ENCODE measurements at places on chromosomes 3 and 15.
A peak's percentile ranks its signal among the peaks of the same experiment; 100 is the strongest.

GRCh38 chr3:157752956-157753786, 250.0 kb upstream of the VEPH1 start:
- DNase-seq, result no peak

- no peak for DNase-seq
These were observed 24.4 kb upstream of the TXNRD3 start for GRCh38 chr3:126679318-126679751.

- peak; percentile 95 for DNase-seq
These were observed 256.2 kb upstream of the IL12A start for GRCh38 chr3:159732172-159733111.

- peak; percentile 67 for DNase-seq
These were observed 155.2 kb upstream of the UBE2E1 start for GRCh38 chr3:23650371-23651140.

DNA sequence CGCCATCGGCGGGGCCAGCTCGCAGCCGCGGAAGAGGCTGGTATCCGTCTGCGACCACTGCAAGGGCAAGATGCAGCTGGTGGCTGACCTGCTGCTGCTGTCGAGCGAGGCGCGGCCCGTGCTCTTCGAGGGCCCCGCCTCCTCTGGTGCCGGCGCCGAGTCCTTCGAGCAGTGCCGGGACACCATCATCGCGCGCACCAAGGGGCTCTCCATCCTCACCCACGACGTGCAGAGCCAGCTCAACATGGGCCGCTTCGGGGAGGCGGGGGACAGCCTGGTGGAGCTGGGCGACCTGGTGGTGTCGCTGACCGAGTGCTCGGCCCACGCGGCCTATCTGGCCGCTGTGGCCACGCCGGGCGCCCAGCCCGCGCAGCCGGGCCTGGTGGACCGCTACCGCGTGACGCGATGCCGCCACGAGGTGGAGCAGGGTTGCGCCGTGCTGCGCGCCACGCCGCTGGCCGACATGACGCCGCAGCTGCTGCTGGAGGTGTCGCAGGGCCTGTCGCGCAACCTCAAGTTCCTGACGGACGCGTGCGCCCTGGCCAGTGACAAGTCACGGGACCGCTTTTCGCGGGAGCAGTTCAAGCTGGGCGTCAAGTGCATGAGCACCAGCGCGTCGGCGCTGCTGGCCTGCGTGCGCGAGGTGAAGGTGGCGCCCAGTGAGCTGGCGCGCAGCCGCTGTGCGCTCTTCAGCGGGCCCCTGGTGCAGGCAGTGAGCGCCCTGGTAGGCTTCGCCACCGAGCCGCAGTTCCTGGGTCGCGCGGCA, 1.8 kb downstream of the TLNRD1 start:
- DNase-seq, result no peak

- DNase-seq, result no peak
These were observed 61.0 kb upstream of the CHRM5 start for GRCh38 chr15:33907326-33907725.

DNA sequence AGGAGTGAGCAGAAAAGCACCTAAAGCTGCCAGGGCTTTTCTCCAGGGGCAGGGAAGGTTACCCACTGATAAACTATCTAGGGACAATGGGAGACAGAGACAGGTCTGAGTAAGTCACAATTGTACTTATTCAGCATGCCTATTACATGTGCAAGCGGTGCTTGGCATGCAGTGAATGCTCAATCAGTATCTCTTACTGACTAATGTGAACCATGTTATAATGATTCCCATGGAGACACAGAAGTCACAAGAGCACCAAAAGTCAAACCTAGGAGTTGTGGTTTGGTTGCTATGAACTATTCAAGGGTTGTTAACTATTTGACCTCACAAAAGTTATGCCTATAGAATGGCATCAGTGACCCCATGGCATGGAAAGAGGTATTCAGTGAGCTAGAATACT, 50.0 kb upstream of the RASGRP1 start:
- no peak for DNase-seq

DNA sequence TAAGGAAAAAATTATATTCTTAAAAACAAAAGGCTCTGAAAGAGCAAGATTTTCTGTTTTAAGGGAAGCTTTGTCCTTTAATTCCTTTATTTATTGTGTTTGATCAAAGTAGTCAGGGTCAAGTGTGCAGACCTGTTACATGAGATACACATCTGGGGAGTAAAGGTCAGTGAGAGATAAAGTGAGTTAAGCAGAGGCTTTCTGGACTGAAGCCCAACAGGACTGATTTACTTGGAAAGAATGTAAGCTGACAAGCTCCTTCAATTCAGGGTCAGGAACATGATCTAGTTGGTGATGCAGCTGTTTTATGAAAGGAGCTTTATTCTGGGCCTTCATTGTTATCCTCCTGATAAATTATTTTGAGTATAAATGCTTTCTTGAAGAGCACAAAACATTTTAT, 20.7 kb upstream of the OTOL1 start:
- DNase-seq, result no peak

GRCh38 chr15:74982183-74982582, 13.2 kb upstream of the SCAMP5 start:
- no peak for DNase-seq

DNA sequence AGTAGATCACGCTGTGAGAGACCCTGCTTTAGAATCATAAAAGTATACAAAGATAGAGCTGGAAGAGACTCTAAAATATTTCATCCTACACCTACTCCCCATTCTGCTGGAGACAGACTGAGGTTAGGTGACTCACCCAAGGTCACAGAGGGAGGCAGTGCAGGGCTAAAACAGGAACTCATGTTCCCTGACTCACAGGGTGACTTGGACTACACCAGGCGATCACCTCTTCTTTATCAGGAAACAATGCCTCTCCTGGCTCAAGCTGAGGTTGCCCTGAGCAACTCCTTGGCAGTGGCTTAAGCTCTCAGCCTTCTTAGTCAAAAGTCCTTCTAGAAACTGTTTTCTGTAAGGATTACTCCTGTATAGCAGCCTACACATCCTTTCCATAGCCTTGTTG, 26.4 kb upstream of the TNFAIP8L3 start:
- DNase-seq, result peak; percentile 49

DNA sequence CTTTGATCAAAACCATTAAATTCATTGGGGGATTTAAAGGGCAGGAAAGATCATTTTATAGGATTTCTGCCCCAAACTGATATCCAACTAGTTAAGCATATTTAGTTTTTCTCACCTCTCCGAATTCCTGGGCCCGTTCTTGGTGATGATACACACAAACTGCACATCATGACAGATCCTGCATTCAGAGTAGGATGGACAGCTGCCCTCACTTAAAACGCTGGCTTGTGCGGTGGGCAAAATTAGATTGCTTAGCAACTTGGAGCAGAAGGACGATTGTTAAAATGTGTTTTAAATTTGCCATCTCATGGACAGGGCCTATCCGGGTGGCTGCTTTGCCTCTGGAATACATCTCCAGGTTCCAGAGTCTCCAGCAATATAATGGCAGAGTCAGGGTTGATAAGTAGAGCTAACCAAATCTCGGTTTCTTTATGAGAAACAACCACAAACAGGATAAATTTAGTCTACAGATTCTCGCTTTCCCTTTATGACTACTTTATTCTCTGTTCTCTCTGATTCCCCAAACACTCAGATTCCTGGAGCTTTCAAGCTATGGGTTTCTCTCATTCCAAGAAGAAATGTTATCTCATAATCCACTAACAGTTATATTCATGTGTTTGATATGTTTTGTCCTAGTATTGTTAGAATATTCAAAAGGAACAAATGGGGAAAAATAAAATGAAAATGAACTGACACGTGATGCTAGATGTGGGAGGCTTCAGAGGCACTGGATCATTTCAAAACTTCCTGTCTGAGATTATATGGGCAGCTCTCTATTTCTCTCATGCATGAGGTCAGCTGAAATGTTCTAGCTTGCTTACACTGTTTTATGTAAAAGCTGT, 1014.1 kb upstream of the SEMA6D start:
- DNase-seq, result no peak

DNA sequence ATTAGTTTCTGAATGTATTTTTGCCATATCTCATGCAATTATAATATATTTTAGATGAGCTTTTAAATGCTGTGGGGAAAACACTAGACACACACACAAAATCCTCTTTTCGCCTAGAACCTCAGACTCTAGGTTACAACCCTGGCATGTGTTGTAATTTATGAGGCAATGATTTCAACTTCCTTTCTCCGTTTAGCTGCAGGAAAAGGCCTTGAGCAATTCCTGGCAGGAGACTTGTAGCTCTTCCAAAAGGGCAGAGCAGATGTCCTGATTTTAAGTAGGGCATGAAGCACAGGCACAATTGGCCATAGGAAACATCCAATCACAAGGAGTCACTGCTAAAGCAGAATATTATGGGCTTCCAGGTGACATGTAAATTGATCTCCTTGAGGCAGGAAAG, 82.0 kb downstream of the GPR156 start:
- DNase-seq, result peak; percentile 67

GRCh38 chr3:111676211-111677006, 81.3 kb upstream of the ZBED2 start:
- DNase-seq, result no peak

GRCh38 chr3:60085649-60086048, 1035.8 kb upstream of the CFAP20DC start:
- DNase-seq, result no peak

GRCh38 chr3:72538070-72538745, 310.0 kb downstream of the SHQ1 start:
- DNase-seq, result no peak

GRCh38 chr3:153130312-153130977, 31.6 kb upstream of the RAP2B start:
- DNase-seq, result peak; percentile 74

GRCh38 chr3:171809611-171809860, 747 bp downstream of the PLD1 start:
- DNase-seq, result no peak

DNA sequence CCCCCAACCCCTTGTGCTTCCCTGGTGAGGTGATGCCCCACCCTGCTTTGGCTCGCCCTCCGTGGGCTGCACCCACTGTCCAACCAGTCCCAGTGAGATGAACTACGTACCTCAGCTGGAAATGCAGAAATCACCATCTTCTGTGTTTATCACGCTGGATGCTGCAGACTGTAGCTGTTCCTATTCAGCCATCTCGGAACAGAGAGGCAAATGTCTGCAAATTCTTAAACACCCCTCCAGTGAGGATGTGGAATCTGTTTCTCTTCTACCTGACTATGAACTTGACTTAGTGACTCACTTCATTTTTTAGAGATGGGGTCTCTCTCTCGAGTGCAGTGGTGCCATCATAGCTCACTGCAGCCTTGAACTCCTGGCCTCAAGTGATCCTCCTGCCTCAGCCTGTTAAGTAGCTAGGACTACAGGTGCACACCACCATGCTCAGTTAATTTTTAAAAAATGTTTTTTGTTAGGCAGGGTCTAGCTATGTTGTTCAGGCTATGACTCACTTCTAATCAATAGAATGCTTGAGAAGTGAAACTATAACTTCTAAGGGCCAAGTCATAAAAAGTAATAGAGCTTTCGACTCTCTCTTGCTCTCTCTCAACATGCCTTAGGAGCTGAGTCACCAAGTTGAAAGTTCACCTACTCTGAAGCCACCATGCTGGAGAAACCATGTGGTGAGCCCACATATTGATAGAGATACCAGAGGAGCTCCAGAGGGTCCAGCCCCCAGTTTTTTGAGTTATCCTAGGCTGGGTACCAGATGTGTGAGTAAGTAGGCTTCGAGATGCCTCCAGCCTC, 11.5 kb upstream of the PARP14 start:
- DNase-seq, result peak; percentile 31

GRCh38 chr15:76533060-76533820, 196.7 kb downstream of the ISL2 start:
- no peak for DNase-seq
